ENCODE measurements at places on chromosomes 2 and 18.
A peak's percentile ranks its signal among the peaks of the same experiment; 100 is the strongest.

DNA sequence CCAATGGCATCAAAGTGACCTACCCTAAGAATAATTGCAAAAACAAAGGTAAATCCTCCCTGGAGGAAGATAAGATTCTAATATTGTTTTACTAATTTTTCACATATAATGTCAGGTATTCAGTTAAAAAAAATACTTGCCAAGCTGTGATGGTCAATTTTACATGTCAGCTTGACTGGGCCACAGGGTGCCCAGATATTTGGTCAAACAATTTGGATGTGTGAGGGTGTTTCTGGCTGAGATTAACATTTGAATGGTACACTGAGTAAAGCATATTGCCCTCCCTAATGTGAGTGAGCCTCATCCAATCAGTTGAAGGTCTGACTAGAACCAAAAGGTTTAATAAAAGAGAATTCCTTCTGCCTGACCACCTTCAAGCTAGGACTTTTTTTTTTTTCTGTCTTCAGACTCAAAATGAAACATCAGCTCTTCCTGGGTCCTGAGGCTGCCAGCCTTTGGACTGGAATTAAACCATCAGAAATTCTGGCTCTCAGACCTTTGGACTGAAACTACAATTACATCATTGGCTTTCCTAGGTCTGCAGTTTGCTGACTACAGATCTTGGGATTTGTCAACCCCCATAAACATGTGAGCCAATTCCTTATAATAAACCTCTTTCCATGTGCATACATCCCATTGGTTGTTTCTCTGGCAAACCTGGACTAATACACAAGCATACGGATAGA lies 65.4 kb downstream of the LDAH start:
- no peak for DNase-seq

GRCh38 chr18:56517196-56517595 lies 121.2 kb downstream of the TXNL1 start:
- no peak for DNase-seq

DNA sequence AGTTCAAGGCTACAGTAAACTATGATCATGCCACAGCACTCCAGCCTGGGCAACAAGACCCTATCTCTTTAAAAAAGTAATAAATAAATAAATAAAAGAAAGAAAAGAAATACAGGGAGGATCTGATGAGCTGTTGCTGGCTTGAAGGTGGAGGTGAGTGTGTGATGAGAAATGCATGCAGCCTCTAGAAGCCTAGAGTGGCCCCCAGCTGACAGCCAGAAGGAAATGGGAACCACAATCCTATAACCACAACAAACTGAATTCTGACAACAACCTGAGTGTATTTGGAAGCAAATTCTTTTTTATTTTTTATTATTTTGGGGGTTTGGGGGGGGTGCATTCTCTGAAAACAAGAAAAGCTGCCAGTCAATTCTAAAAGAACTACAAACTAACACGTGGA lies 14.6 kb downstream of the NOL10 start:
- DNase-seq = no peak

DNA sequence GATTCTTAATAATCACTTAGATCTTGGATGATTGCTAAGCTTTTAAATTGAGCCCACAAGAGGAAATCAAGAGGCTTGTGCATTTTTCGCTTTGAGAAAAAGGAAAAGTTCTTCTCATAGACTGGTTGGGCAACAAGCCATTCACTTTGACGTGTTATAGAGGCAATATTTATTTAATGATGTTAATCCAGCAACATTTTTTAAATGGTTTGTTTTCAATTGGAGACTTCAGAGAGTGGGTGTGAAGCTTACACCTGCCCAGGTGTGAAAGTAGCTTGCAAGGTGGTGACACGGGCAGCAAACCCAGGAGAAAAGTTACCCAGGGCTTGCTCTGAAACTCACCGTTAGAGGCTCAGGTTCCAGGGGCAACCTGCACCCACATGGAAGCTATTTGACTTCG lies 858.9 kb downstream of the GALR1 start:
- DNase-seq = no peak

DNA sequence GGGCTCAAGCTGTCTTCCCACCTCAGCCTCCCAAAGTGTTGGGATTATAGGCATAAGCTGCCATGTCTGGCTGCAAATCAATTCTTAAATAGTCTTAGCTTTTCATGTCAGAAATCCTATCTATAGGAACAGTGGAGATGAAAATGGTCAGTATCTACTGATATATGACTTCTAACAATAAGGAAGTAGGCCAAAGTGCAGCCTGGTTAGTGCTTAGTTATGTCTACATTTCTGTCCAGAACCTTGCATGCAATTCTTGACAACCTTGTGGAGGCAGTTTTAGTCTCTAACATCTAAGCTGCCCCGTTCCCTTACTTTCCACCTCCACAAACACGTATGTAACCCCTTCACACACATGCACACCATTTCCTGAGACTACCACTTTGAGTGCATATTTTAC lies 169.2 kb upstream of the SPATS2L start:
- no peak for DNase-seq

DNA sequence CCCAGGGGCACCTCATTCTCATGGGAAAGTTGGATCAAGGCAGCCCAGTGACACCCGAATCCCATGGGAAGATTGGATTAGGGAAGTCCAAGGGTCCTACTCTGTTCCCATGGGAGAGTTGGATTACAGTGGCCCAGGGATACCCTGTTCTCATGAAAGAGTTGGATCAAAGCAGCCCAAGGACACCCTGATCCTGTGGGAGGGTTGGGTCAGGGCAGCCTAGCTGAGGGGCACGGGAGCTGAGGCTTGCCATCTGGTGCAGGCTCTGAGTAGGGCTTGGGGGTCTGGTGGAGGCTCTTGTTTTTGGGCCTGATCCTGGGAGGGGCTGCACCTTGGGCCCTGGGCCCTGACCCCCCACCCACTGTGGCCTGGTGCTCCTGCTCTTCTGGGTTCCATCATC lies 87.1 kb downstream of the ACKR3 start:
- DNase-seq = no peak

- DNase-seq = no peak
These were observed 90.2 kb downstream of the FAM161A start for GRCh38 chr2:61763605-61764034.

DNA sequence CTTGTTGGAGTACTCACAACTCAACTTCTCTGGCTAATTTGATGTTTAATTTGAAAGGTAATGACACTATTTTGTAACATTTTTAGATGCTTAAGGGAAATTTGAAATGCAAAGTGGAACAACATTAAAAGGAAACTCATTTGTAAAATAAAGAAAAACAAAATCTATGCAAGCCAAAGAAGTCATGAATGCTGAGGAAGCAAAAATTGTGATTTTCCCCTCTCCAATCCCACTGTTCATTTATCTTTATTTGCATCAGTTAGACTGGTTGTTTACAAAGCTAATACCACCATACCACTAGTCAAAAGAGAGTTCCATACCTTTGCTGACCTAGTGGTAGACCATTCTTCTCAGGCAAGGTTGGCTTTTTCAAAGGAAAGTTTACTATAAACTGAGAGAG lies 2.2 kb upstream of the B4GALT6 start:
- DNase-seq = no peak

DNA sequence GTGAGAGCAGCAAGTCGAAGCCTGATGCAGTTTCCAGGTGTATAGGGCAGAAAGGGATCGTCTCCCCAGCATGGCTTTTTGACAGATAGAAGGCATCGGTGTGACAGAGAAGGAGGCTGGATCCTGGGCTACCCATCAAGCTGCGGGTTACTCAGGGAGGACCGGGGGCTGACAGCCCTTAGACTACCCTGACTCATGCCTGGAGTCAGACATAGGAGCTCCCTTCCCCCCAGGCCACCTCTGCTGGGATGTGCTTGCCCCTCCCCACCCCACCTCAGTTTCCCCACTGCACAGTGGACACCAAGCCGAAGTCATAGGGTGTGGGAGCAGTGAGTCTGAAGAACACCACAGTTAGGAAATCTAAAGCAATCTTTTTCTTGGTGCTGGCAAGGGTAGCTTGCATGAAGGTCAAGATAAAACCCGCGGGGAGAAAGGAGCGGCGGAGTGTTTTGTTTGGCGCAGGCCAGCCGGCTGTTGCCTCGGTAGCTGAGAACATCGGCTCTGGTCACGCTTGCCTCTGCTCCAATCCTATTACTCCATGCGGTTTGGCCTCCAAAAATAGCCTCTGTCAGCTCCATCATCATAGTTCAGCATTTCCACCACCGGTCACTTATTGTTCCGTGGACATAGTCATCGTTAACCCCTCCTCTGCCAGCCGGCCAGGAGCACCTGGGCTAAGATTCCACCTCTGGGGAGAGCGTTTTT lies 169.2 kb upstream of the GLI2 start:
- no peak for DNase-seq

DNA sequence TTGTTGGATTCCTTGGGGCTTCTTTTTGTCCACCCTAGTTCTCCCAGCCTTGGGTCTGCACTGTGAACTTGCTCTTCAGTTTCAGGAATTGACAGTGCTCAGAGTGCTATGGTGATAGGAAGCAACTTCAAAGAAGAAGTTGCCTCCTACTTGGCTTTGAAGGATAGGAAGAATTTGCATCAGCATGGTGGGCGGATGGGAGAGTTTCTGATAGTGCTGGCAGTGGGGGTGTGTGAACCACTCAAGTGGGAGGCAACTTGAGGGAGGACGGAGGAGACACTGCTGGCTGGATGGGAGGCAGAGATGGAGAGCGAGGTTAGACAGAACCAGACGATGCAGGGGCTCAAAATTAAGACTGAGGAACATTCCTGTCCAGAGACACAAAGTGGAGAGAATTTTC lies 164.4 kb upstream of the SKOR2 start:
- DNase-seq = no peak

- DNase-seq = no peak
These were observed 447 bp downstream of the RETSAT start for GRCh38 chr2:85353876-85354285.

GRCh38 chr2:226183550-226183949 lies 616.1 kb downstream of the IRS1 start:
- no peak for DNase-seq

- DNase-seq = no peak
These were observed 225.8 kb downstream of the NAPG start for GRCh38 chr18:10751653-10752052.

GRCh38 chr2:234869969-234870368 lies 81.8 kb upstream of the SH3BP4 start:
- DNase-seq = no peak

DNA sequence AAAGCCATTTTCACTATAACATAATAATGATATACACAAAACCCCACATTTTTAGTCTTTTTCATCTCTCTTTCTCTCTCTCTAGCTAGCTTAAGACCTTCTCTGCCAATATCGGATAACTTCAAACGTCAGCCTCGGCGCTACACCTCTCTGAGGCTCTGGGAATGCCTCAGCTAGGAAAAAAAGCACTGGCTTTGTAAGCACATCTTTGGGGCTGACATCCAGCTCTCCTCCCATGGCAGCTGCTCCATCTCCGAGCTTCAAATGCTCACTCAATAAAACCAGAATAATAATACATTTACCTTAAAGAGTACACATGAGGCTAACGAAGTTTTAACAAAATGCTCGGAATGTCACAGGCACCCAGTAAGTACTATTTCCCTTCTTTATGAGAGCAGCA lies 10.8 kb downstream of the RNU4ATAC start:
- DNase-seq = no peak

GRCh38 chr2:127917916-127918315 lies 32.2 kb upstream of the AMMECR1L start:
- DNase-seq = no peak

DNA sequence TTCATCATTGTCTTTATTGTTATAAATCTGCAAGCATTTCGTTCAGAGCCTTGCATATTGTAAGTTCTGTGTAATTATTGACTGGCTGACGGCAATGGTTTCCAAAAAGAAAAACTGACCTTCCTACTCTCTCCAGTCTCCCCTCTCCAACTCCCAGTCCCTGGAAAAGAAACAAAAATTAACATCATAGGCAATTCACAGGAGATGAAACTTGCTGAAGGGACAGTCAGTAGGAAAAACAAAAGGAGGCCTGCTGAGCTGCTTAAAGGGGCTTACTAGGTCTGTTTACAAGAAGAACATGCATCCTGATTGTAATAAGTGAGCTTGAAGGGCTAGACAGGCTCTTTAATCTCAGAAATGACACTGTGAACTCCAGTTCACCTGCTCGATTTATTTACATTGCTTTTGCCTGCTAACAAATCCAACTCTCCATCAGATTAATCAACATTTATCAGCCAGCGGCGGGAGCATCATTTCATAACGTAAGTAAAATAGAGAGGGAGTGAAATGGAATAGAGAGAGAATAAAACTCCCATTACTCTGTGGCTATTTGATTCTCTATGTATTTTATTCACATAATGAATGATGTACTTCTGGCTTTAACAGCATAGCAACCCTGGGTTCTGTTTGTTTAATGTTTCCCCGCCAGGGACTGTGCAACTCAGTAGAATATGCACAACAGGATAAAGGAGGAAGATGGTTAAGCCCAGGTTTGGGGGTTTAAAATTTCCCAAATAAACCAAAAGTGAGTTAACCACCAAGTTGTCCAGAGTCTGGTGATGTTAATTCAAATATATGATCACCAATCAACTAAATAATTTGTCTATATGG lies 256.7 kb upstream of the SETBP1 start:
- DNase-seq = peak; percentile 8

- DNase-seq = no peak
These were observed 418.6 kb upstream of the SLC39A10 start for GRCh38 chr2:195238379-195238778.

DNA sequence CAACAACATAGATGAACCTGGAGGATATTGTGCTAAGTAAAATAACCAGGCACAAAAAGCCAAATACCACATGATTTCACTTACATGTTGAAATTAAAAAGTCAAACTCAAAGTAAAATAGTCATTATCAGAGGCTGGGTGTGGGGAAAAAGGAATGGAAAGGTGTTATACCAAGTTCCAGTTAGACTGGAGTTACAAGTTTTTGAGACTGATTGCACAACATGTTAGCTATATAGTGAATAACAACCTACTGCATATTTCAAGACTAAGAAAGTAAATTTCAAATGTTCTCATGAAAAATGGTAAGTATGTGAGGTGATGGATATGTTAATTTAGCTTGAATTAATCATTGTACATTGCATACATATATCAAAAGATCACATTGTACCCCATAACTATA lies 116.8 kb upstream of the HNMT start:
- no peak for DNase-seq

- no peak for DNase-seq
These were observed 22.2 kb downstream of the ACVR2A start for GRCh38 chr2:147867050-147867449.

GRCh38 chr2:121838551-121838950 lies 83.1 kb downstream of the TSN start:
- no peak for DNase-seq

DNA sequence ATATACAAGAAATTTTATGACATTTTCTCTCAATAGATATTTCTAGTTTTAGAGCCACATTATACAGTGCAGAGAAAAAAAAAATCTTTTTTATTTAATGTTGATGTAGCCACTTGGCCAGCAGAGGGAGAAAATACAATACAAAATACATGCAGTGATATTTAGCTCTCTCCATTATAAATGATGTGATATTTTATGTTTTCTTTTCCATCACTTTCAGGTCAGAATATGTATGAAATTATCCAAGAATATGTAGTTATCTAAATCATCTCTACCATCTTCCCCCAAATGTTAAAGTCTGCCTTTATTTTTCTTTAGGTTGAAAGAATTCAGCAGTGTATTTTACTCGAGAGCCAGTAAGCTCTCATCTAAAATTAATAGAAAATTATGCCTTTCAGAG lies 533.6 kb upstream of the FSHR start:
- DNase-seq = no peak
